Tracheal epithelial cell (primary cell): ENCODE measurements at places on chromosomes 1 and 21. TPM values are rescaled to one million over a fixed set of nuclear protein-coding genes. Genes with fewer than 3 reads are reported as not detected.

Gene SFN
- total RNA-seq, result 704 and 1,068 TPM in 2 replicates

Gene MAP3K21
- 10.1 and 12.4 TPM in 2 replicates for total RNA-seq

Gene CYP4A22
- total RNA-seq, result not detected in 2 replicates

Gene C1QB
- total RNA-seq, result not detected in 2 replicates

Gene DPYD
- total RNA-seq, result 2.6 and 4.8 TPM in 2 replicates

Gene LCE3D
- not detected in 2 replicates for total RNA-seq

Gene LYPD8
- total RNA-seq, result under 0.01 TPM in 1 of 2 replicates, not detected in the other

Gene OLIG2
- total RNA-seq, result not detected in 2 replicates

Gene PCSK9
- 33.9 and 39.8 TPM in 2 replicates for total RNA-seq

Gene CHAF1B
- 1.4 and 2.1 TPM in 2 replicates for total RNA-seq

Gene VWA5B1
- total RNA-seq, result not detected in 2 replicates

Gene AKR7A3
- 0.72 TPM in 1 of 2 replicates, not detected in the other for total RNA-seq

Gene ELOVL1
- total RNA-seq, result 60.1 and 90.6 TPM in 2 replicates

Gene FAM72D
- total RNA-seq, result not detected in 2 replicates

Gene WDR77
- total RNA-seq, result 47.7 and 66.5 TPM in 2 replicates

Gene COL16A1
- total RNA-seq, result 130 and 134 TPM in 2 replicates

Gene PGLYRP3
- total RNA-seq, result 1.7 TPM in 1 of 2 replicates, not detected in the other

Gene FHL3
- total RNA-seq, result 6.8 and 9.2 TPM in 2 replicates

Gene KCTD3
- total RNA-seq, result 24.6 and 30.7 TPM in 2 replicates

Gene FLG2
- not detected in 2 replicates for total RNA-seq

Gene VAMP3
- total RNA-seq, result 65.4 and 68.4 TPM in 2 replicates

Gene KHDC4
- total RNA-seq, result 12.3 and 23.9 TPM in 2 replicates

Gene OVAAL
- not detected in 2 replicates for total RNA-seq
